ENCODE measurements at places on chromosomes 11 and 22. TPM values are rescaled to one million over a fixed set of nuclear protein-coding genes. Genes with fewer than 3 reads are reported as not detected.

STIP1 gene
- total RNA-seq = 242 TPM

ANGPTL5 gene
- total RNA-seq = 0.05 TPM

SLC36A4 gene
- total RNA-seq = 16.3 TPM

CNGA4 gene
- total RNA-seq = 0.03 TPM

UNC93B1 gene
- 57.5 TPM for total RNA-seq

EXPH5 gene
- 0.02 TPM for total RNA-seq

All from A549 treated with CORT108297 at 1 μM for 4 hours (cell line).